ENCODE measurements at places on chromosomes 7 and 10.

GRCh38 chr7:46759711-46760480 is 822.0 kb downstream of the TNS3 start:
- H3K36me3 ChIP-seq = no peaks in the 10 kb centered on the region

DNA sequence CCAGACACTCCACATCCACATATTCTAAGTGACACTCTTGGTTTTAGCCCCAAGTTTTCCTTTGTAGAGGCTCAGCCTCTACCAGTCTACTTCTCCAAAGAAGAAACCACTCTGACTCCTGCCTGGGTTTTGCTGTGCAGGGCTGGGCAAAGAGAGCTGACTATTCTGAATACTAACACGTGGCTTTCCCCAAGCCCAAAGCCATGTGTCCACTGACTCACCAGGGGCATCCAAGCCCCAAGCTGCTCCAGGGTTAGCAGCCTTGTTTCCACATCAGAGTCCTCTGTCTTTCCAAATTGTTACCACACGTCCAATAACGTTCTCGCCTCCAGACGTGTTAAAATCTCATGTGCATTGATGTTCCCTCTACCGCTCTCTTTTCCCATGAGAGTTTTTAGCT is 8.7 kb downstream of the GALNTL5 start:
- H3K27ac ChIP-seq = no peak overlapping the region
- no peaks in the 10 kb centered on the region for H3K4me1 ChIP-seq
- H3K36me3 ChIP-seq = no peaks in the 10 kb centered on the region
- no peaks in the 10 kb centered on the region for H3K27me3 ChIP-seq

GRCh38 chr10:132169766-132170560 is 16.8 kb upstream of the DPYSL4 start:
- no peaks in the 10 kb centered on the region for H3K36me3 ChIP-seq
- no peak overlapping the region for H3K4me3 ChIP-seq
- H3K4me1 ChIP-seq = no peaks in the 10 kb centered on the region
- DNase-seq = no peak
- H3K27me3 ChIP-seq = no peaks in the 10 kb centered on the region
- H3K27ac ChIP-seq = no peak overlapping the region

DNA sequence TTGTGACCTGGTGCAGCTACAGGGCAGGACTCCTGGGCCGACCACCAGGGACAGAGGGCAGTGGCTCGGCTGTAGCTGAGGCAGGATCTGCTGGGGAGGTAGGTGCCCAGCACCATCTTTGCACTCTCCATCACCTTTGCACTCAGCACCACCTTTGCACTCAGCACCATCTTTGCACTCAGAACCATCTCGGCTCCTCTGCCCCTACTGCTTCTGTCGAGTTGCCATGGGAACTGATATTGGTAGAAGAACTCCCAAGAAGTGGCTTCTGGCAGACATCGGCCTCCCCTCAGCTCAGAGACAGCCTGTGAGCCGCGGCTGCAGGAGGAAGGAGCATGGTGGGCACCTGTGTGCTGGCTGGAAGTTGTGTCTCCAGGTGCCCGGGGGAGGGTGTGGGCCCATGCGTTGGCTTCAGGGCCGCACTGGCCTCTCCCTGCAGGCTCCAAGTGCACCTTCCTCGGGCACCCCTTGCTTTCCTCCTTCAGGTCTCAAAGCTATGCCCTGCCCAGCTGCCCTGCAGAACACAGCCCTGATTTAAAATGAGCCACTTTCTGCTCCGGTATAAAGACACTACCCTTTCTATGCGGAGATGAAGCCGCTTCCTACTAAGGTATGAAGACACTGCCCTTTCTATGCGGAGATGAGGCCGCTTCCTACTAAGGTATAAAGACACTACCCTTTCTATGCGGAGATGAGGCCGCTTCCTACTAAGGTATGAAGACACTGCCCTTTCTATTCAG is 514.5 kb downstream of the PTPRN2 start:
- H3K27me3 ChIP-seq = no peaks in the 10 kb centered on the region
- H3K4me3 ChIP-seq = no peak overlapping the region
- H3K4me1 ChIP-seq = no peaks in the 10 kb centered on the region
- no peak for DNase-seq
- H3K36me3 ChIP-seq = no peaks in the 10 kb centered on the region

GRCh38 chr10:129773359-129773990 is 190.6 kb downstream of the EBF3 start:
- H3K36me3 ChIP-seq = no peaks in the 10 kb centered on the region
- no peak for DNase-seq
- no peaks in the 10 kb centered on the region for H3K27me3 ChIP-seq
- H3K4me3 ChIP-seq = no peak overlapping the region
- H3K27ac ChIP-seq = no peak overlapping the region

GRCh38 chr7:141053626-141054025 is 20.2 kb upstream of the TMEM178B start:
- no peaks in the 10 kb centered on the region for H3K4me1 ChIP-seq
- no peak for DNase-seq
- H3K27me3 ChIP-seq = no peaks in the 10 kb centered on the region
- no peak overlapping the region for H3K4me3 ChIP-seq

- peaks cover 17% of the 10 kb centered on the region for H3K4me1 ChIP-seq
- no peak overlapping the region for H3K4me3 ChIP-seq
- H3K36me3 ChIP-seq = peaks cover 8% of the 10 kb centered on the region
- no peak for DNase-seq
These were observed 31.5 kb downstream of the FGFR2 start for GRCh38 chr10:121566755-121567154.

DNA sequence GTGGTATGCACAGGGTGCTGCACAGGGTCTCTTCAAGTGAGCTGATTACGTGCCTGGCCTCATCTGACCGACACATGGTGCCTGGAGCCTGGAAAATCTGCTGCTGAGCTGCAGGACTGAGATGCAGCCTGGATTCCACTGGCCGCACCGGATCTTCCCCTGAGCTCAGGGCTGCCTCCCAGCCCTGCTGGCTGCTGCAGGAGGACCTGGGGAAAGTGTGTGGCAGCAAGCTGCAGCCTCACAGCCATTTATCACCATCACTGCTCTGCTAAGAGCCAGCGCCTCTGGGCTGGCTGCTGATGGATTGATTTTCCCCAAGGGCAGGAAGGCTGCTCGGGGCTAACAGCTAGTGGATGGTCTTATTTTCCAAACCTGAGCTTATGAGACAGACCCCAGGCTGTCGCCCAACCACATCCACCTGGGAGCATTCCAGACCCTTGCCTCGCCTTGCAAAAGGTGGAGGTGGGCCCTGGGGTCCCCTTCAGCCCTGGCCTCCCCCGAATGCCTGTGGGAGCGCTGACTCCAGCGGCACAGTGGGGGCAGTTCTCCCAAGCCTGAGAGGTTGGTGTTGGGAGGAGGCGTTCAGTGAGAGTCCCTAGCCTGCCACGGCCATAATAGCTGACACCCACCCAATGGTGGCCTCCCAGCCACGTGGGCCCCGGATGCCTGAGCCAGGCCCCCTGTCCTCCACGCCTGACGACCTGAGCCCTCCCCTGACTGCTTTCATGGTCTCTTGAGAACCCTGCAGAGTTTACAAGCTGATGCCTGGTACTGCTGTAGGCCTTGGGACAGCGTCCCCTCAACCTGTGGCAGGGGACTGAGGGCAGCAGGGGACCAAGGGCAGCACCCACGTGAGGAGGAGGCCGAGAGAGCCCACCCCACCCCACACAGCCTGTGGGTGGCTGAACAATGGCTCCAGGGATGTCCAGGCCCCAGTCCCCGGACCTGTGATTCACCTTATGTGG is 38.2 kb downstream of the STK32C start:
- H3K27ac ChIP-seq = no peak overlapping the region
- no peak for DNase-seq
- no peaks in the 10 kb centered on the region for H3K4me1 ChIP-seq
- H3K27me3 ChIP-seq = no peaks in the 10 kb centered on the region
- no peak overlapping the region for H3K4me3 ChIP-seq
- no peaks in the 10 kb centered on the region for H3K36me3 ChIP-seq

GRCh38 chr10:112803961-112804401 is 146.1 kb upstream of the TCF7L2 start:
- no peak overlapping the region for H3K4me3 ChIP-seq
- H3K27me3 ChIP-seq = no peaks in the 10 kb centered on the region
- DNase-seq = peak; percentile 47
- H3K4me1 ChIP-seq = peaks cover 13% of the 10 kb centered on the region
- no peak overlapping the region for H3K27ac ChIP-seq
- no peaks in the 10 kb centered on the region for H3K36me3 ChIP-seq

DNA sequence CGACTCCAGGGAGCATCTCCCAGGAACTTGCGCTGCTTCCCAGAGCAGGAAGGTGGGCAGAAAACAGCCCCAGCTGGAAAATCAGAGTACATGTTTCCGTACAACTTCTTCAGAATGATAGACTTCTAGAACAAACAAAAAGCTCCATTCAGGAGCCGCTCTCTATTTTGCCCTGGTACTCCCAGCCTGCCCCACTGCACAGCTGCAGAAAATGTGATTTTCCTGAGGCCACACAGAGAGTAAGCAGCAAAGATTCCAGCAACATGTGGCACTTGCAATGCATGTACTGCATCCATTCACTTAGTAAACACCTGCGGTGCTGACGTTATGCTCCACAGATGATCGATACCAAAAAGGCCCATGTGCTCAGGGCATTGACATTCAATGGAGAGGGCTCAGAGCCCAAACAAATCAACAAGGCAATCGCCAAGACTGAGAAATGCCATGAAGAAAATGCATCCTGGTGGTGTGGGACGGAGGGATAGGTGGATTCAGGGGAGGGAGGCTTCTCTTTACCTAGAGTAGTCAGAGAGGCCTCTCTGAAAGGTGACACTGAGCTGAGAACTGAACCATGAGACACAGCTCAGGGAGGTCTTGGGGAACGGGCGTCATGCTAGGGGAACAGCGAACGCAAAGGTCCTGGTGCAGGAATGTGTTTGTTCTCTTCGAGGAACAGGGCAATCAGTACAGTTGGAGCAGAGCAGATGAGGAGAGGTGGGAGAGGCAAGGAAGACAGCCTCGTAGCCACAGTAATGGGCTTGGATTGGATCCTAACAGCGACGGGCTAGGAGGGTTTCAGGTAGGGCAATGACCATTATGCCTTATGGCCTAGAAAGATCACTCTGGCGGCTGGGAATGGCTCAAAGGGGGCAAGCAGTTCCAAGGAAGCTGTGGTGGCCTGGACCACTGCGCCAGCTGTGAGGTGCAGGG is 35.3 kb upstream of the DUSP5 start:
- no peaks in the 10 kb centered on the region for H3K4me1 ChIP-seq
- no peak overlapping the region for H3K4me3 ChIP-seq
- DNase-seq = no peak
- no peaks in the 10 kb centered on the region for H3K27me3 ChIP-seq

DNA sequence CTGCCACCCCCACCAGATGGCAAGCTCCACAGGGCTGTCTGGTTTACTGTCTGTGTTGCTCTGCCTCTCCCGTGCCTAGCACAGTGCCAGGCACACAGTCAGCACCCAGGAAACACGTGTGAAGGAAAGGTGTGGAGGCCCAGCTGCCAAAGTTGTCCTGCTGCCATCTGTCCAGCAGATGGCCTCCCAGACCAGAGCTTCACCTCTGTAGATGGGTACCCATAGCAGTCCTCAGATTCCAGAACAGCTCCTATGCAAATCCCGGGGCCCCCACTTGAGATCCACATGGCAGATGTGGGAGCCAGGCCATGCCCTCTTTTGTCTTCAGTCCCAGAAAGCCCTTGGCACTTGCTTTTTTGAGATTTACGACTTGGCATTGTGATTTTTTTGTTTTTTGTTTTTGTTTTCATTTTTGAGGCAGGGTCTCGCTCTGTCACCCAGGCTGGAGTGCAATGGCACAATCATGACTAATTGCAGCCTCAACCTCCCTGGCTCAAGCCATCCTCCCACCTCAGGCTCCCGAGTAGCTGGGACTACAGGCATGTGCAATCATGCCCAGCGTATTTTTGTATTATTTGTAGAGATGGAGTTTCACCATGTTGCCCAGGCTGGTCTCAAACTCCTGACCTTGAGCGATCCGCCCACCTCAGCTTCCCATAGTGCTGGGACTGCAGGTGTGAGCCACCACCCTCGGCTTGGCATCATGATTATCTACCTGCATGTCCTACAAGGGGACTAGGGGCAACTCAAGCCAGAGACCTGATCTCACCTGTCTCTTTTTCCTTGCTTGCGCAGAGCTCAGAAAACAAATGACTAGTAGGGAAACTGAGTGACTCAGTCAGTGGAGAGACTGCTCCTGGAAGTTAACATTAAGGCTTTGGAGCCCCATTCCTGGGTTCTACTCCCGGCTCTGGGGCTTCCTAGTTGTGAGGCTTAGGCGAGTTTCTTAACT is 16.9 kb upstream of the PALD1 start:
- no peak for DNase-seq
- H3K27ac ChIP-seq = no peak overlapping the region
- H3K4me1 ChIP-seq = peaks cover 24% of the 10 kb centered on the region
- H3K36me3 ChIP-seq = no peaks in the 10 kb centered on the region

DNA sequence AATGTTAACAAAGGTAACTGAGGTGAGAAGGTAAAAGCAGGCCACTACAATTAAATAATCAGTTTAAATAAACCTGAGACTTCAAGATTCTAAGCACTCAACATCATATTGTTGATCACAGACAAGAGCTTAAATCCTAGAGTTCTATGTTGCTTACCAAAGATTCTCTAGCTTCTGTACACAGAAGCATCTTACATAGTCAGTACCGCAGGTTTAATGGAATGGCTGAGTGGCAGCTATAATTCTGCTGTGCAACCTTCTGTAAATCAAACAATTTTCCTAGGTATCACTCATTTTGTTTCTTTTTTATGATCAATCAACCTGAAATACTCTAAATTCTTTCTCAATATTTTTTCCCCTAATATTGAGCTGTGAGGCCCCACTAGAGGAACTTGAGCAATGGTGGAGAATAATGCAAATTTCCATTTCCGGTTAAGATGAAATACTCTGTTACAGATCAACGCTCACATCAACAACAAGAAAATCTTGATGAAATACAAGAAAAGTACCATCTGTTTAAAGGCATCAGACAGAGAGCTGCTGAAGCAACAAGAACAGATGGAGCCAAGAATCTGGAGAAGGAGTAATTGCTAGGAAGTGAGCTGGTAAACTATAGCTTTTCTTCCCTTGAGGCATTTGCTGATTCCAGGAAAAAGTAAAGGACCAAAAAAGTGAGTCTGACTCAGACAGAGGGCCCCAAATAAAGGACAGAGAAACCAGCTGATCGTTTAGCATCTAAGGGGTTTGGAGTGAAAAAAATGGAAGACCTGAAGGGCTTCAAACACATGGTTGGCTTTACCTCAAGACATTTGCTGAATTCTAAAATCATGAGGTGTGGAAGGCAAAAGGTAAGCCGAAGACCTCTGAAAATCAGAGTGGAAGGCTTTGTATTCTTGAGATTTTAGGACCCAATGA is 22.6 kb downstream of the PNPLA8 start:
- peaks cover 11% of the 10 kb centered on the region for H3K36me3 ChIP-seq
- H3K4me1 ChIP-seq = no peaks in the 10 kb centered on the region
- no peak for DNase-seq

- 0 out of 2 replicates have a peak overlapping the region, but pooled peaks have one; percentile 27 for H3K27ac ChIP-seq
- no peak for DNase-seq
- H3K36me3 ChIP-seq = no peaks in the 10 kb centered on the region
- H3K4me3 ChIP-seq = peak overlapping the region; percentile 16
- no peaks in the 10 kb centered on the region for H3K27me3 ChIP-seq
These were observed 45.9 kb downstream of the SVIL start for GRCh38 chr10:29588629-29589421.

GRCh38 chr10:70974351-70974901 is 86.1 kb upstream of the PCBD1 start:
- no peaks in the 10 kb centered on the region for H3K36me3 ChIP-seq
- no peak for DNase-seq
- H3K4me1 ChIP-seq = no peaks in the 10 kb centered on the region
- H3K4me3 ChIP-seq = no peak overlapping the region

GRCh38 chr7:30183749-30184369 is 49.1 kb downstream of the MTURN start:
- no peak overlapping the region for H3K27ac ChIP-seq
- H3K4me3 ChIP-seq = no peak overlapping the region
- no peaks in the 10 kb centered on the region for H3K4me1 ChIP-seq
- no peaks in the 10 kb centered on the region for H3K27me3 ChIP-seq

- H3K4me1 ChIP-seq = no peaks in the 10 kb centered on the region
- H3K36me3 ChIP-seq = no peaks in the 10 kb centered on the region
- H3K27me3 ChIP-seq = no peaks in the 10 kb centered on the region
These were observed 64.0 kb downstream of the NEURL1 start for GRCh38 chr10:103557455-103557854.

Measured in H1 (cell line).